Epithelial cell of proximal tubule (primary cell): ENCODE measurements at places on chromosomes 1 and 21. TPM values are rescaled to one million over a fixed set of nuclear protein-coding genes. Genes with fewer than 3 reads are reported as not detected.

Gene QSOX1
- 170 and 247 TPM in 2 replicates for total RNA-seq

Gene BSND
- not detected in 2 replicates for total RNA-seq

Gene CLEC20A
- total RNA-seq = not detected in 2 replicates

Gene DMRTA2
- not detected in 2 replicates for total RNA-seq

Gene PBX1
- 3.0 and 4.4 TPM in 2 replicates for total RNA-seq

Gene OR2M4
- total RNA-seq = not detected in 2 replicates
